Right ventricle myocardium superior (tissue), 1 donor: ENCODE measurements at places on chromosomes 1 and 21. TPM values are rescaled to one million over a fixed set of nuclear protein-coding genes. Genes with fewer than 3 reads are reported as not detected.

The FCRL4 gene
- not detected for total RNA-seq

The PLD5 gene
- total RNA-seq, result not detected

DNA sequence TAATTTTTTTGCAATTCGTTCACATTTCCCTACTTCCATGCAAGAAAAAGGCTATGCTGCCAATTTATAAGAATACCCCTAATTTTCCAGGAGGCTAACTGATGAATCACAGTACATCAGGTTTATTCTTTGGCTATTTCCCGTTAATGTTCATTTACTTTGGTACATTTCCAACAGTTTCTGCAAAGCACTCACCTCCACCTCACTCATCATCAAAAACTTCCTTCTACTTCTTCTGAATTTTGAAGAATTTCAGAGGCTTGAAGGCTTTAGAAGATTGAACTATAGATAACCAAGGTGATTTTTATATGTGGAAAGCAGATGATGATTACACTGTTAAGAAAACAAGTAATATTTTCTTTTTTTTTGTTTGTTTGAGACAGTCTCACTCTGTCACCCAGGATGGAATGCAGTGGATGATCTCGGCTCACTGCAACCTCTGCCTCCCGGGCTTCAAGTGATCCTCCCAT, 60.5 kb upstream of the HP1BP3 start:
- no peak for DNase-seq

DNA sequence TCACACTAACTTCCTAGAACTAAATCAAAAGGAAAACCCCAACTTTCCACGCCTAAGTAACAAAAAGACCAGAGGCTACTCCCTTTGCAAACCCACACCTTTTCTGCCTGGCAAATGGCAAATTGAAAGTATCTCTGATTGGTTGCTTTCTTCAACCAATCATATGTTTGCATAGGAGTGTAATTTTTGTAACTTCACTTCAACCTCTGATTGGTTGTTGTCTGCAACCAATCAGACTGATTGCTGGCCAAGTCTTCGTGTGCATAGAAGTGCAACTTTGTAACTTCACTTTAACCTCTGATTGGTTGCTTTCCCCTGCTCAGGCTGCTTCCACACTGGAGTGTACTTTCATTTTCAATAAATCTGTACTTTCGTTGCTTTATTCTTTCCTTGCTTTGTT, 36.9 kb upstream of the PADI2 start:
- DNase-seq, result no peak
